ENCODE measurements at places on chromosomes 2 and 18.

DNA sequence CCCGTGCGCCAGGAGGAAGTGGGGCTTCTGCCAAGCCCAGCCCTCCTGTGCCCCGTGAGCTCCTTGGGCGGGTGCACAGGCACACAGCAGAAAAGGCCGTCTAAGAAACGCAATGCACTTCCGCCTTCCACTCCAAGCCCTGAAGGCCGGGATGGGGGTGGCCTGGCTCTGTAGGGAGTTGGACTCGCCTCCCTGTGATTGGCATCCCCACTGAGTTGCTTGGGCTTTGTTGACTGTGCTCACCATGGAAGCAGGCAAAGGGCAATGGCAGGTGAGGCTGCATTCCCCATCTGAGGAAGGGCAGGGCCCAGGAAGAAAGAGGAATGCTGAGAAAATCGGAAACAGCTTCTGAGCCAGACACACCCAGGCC is 66.8 kb downstream of the CRACDL start:
- no peak for DNase-seq

GRCh38 chr18:11074889-11075288 is 74.5 kb downstream of the PIEZO2 start:
- no peak for DNase-seq

- DNase-seq, result no peak
Measured at GRCh38 chr2:136110526-136110925, 7.4 kb downstream of the CXCR4 start.

DNA sequence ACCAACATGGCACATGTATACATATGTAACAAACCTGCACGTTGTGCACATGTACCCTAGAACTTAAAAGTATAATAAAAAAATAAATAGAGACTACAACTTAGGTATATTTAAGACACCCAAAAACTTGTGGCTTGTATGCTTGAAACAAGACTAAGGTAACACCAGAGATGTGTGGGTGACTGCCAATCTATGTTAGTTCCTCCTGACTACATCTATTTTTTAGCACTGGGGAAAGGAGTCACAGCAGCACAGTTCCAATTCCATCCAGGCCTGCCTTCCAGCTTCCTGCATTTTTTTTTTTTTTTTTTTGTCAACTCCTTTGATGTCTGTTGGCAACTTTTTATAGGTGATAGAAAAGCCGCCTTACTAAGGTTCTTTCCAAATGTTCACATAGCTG is 18.2 kb downstream of the C2orf69 start:
- DNase-seq, result no peak

DNA sequence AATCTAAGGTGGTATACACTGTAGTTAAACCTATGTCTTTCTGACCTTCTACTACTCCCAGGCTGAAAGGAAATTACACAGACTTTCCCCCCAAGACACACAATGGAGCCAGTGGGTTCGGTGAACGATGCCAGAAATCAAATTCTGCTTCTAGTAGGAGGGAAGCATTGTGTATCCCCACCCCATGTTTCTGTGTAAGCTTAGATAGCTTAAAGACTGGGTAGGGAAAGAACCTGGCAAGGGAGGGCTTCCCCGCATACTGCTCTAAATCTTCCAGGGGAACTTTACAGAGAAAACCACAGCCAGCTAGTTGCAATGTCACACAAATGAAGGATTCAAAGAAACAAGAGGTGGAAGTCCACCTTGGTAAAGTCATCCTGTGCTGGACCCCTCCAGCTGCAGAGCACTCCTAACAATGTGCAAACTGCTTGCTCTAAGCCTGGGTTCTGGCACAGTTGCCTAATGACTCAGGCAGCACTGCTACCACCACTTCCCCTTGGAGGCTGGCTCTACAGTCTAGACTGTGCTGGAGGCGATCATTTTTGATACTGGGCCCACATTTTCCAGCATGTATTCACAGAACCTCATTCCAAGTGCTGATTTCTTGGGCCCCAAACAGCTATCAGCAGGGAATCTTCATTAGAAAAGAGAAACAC is 47.5 kb downstream of the TRIB2 start:
- DNase-seq, result no peak

DNA sequence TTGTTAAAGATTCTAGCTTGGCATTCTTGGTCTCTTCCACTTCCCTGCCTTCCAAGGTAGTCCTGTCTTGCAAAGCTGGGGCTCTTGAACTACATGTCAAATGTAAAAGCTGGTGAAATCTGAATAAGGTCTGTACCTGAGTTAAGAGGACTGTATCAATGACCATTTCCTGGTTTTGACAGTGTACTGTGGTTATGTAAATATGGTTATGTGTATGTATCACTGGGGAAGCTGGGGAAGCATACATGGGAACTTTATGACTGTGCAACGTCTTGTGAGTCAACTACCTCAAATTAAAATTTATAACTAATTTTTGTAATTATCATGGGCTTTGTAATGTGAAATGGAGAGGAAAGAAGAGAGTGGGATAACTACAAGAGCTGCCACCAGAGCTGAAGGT is 81.7 kb downstream of the COL4A4 start:
- DNase-seq, result no peak

DNA sequence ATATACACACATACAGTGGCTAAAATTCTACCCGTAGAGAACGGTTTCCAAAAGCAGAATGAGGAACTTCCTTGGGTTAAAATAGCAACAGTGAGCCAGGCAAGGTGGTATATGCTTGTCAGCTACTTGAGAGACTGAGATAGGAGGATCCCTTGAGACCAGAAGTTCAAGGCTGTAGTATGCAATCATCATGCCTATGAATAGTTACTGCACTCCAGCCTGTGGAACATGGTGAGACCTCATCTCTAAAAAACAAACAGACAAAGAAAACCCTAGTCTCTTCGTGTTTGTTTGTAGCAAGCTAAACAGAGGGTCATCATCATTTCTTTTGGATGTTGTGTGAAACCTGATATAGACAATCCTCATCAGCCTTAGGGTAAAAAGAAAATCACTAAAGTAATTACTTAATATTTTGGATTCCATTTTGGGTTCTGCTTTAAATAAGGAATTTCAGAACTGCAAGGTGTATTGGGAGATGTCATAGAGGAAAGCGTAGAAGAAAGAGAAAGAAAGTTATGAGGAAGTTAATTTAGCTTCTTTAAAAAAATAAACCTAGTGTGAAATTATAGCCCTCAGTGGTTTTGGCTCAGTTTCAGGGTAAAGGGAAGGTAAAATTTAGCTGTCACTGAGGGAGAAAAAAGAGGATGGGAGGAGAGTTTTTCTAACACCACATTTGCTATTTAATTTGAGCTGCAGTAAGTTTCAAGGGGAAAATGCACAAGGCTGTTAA is 46.5 kb downstream of the PLEK start:
- no peak for DNase-seq

- no peak for DNase-seq
Measured at GRCh38 chr2:171726847-171727450, 39.7 kb downstream of the DYNC1I2 start.

- DNase-seq, result no peak
Measured at GRCh38 chr18:62107881-62108280, 79.0 kb downstream of the PIGN start.

GRCh38 chr2:16537347-16537746 is 128.3 kb downstream of the CYRIA start:
- DNase-seq, result no peak

GRCh38 chr2:218266316-218266979 is 3.5 kb downstream of the AAMP start:
- no peak for DNase-seq

GRCh38 chr2:151472966-151473365 is 63.3 kb downstream of the RIF1 start:
- DNase-seq, result no peak

GRCh38 chr2:41785251-41786022 is 262.4 kb upstream of the PKDCC start:
- no peak for DNase-seq

DNA sequence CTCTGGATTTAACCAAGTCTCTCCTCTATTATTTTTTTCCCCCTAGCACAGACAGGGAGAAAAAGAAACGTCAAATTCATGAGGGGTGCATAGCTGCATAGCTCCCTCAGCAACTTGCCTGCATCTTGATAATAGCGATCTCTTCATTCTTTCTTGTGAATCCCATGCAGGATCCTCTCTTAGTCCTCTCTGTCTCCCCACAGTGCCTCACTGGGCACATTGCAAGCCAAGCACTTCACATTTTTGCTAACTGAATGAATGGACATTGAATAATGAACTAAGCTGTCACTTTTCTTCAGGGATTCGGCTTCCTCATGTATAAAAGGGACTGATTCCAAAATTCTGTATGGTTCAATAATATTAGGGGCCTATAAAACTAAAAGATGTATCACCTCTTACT is 2.9 kb upstream of the EPB41L3 start:
- no peak for DNase-seq

DNA sequence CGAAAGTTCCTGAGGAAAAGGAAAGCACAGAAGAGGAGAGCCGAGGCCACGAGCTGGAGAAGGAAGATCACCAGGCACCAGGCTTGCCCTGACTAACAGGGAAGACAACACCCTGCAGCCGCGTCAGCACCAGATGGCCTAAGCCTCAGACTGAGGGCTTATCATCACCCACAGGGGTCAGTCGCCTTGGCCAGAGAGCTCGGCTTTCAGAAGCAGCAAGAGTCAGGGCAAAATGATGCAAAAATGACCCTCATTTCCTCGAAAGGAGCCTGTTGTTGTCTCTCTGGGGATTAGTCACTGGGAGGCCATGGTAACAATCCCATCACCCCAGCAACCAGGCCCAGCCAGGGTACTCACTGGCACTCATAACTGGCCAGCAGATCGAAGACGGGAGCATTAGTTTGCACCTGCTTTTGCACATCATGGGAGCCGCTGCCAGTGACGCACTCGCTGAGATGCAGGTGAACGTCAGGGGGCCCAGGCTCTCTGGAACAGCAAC is 42.7 kb upstream of the ZFP36L2 start:
- DNase-seq, result no peak

- DNase-seq, result no peak
Measured at GRCh38 chr2:227010433-227010832, 153.6 kb downstream of the COL4A4 start.

DNA sequence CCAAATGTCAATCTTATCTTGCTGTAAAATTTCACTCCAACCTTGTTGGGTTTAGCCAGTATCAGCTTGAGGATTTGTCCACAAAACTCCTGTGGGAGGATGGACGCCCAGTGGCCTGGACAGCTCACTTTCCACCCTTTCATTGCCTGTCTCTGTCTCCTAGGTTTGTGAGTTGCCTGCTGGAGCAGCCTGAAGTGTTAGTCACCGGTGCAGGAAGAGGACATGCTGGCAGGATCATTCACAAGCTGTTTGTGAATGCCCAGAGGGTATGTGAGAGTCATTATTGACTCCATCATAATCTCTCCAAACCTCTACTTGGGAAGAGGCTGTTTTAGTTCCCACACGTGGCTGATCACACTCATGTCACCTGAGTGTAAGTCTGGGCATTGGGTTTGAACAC is 112.3 kb downstream of the RAB3GAP1 start:
- DNase-seq, result no peak

DNA sequence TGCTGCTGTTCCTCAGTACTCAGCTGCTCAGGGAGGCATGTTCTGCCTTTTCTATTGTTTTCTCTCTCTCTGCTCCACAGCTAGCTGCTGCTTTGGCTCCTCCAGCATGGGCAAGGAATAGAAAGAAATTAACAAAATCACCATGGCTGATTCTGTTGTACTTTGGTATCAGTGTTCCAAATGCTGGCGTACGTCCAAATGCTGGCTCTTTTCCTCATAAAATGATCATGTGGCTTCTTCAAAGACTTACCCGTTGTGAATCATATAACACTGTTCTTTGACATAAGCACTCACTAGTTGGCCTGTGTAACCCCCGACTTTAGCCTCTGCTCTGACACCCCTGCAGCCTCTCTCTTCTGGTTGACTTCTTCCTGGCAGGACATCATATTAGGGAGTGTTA is 547.6 kb downstream of the CPS1 start:
- no peak for DNase-seq

- DNase-seq, result no peak
Measured at GRCh38 chr18:9716780-9717563, 8.9 kb downstream of the RAB31 start.
